Stimulated activated naive CD4-positive, alpha-beta T cell (primary cell): ENCODE measurements at places on chromosomes 2 and 18.

GRCh38 chr18:33923980-33924379 is 300.7 kb downstream of the NOL4 start:
- DNase-seq = no peak

- DNase-seq = no peak
Observed at GRCh38 chr18:3665204-3665603, 215.2 kb downstream of the TGIF1 start.

DNA sequence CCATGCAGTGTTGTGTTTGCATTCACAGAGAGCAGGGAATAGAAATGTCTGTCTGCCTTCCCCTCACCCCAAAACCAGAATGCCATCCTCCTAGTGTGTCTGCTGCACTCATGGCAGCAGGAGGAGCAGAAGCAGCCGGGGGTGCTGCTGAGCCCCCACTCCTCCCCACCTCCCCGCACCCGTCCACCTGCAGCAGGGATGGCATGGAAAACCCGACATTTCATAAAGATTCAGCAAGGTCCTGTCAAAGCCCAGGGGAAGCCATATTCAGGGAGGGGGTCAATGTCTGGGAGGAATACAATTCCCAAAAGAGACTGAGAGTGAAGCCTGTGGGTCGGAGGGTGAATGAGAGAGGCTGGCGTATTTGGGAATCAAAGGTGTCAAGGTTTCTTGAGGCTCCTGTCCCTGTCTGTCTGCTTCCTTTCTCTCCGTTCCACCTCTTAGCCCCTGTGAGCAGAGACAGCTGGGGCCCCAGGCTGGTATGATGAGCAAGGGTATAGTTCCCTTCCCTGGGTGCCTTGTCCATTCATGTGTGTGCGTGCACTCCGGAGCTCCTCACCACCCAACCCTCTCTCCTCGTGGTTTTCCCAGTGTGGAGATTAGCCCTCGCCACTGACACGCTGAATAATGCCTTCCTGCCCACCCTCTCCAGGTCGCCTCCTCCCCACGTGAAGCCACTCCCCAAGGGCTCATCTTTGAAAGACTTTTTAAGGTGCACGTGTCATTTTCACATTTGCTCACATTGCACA is 133.5 kb upstream of the ZNF236 start:
- no peak for DNase-seq

GRCh38 chr18:36514778-36515177 is 217.3 kb downstream of the FHOD3 start:
- no peak for DNase-seq

- no peak for DNase-seq
Observed at GRCh38 chr2:144102386-144102785, 417.5 kb downstream of the ZEB2 start.

DNA sequence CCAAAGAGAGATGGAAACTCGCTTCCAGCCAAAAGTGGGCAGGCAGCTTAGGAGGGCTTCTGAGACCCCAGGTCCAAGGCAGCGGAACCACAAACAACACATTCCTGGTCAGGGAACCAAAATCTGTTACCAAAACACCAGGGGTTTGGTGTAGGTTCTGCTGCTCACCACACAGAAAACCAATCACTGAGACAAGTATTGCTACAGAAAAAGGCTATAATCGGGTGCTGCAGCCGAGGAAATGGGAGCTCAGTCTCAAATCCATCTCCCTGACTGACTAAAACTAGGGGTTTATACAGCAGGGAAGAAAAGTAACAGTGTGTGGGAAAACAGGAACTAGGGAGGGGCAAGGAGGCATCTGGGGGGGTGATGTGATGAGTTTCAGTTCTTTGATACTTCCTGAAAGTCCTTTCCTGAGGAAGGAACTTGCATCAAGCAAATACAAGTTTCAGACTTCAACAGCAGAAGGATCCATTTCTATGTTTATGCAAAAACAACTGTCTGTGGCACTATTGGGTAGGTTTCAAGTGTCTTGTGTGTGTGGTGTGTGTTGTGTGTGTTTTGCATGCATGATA is 108.0 kb downstream of the FAM168B start:
- no peak for DNase-seq

- DNase-seq = no peak
Observed at GRCh38 chr2:70686577-70687460, 81.2 kb downstream of the ADD2 start.

DNA sequence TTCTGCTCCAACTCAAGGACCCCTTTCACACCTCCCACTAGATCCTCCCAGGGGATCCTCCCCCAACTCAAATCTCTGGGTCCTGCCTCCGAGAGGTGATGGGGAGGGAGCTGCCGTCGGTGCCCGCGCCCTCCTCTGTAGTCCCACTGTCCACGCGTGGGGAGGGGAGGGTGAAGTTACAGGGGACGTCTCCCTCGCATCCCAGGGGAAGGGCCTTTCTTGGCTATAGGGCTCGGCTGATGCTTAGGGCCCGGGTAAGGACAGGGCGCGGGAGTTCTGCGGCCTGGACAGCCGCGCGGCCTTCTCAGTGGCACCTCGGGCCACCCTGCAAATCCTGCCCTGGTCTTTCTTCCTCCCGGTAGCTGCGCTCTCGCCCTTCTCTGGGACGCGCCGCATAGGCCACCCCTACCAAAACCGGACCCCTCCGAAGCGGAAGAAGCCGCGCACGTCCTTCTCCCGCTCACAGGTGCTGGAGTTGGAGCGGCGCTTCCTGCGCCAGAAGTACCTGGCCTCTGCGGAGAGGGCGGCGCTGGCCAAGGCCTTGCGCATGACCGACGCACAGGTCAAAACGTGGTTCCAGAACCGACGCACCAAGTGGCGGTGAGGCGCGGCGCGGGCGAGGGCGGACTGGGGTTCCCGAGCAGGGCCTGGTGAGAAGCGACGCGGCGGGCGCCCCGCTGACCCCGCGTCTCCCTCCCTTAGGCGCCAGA is 1.2 kb downstream of the TLX2 start:
- peak; percentile 4 for DNase-seq

GRCh38 chr2:123578016-123578415 is 447.1 kb upstream of the CNTNAP5 start:
- no peak for DNase-seq

GRCh38 chr2:33531549-33532059 is 55.2 kb downstream of the RASGRP3 start:
- DNase-seq = no peak

DNA sequence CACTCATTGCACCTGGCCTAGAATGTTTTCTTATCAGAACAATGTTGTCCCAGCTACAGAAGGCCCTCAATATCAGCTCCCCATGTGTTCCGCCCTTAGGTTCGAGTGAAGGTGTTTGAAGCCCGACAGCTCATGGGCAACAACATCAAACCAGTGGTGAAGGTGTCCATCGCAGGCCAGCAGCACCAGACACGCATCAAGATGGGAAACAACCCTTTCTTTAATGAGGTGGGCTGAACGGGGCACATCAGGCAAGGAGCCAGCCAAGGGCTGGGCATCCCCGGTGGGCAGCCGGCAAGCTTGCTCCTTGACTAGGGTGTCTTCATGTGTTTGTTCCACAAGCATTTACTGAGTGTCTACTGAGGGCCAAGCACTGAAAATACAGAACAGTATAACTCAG is 9.2 kb downstream of the FER1L5 start:
- no peak for DNase-seq

DNA sequence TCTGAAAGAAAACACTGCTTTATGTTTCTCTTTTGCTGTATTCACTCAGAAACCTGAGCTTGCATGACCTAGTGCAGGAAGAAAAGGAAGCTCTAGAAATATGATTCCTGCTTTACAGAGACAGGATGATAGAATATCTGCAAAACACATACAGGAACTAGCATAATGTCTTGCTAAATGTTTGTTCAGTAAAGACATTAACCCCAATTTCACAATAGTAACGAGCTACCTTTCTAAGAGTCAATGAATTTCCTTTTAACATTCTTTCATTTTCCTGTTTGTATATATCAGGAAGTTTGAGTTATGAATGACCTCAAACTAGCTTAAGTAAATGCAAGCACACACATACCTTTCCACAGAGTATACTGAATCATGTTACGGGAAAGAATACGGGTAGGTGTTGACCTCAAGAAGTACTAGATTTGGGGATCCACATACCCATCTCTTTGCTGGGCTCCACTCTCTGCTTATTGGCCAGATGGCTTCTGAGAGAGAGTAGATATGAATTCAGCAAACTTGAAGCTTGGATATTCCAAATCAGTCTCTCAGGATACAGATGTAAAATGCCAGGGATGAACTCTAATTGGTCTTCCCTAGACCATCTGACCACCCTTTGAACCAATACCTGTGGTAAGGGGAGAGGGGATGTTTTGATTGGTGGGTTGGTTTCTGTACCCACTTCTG is 18.2 kb upstream of the ACSL3 start:
- no peak for DNase-seq

DNA sequence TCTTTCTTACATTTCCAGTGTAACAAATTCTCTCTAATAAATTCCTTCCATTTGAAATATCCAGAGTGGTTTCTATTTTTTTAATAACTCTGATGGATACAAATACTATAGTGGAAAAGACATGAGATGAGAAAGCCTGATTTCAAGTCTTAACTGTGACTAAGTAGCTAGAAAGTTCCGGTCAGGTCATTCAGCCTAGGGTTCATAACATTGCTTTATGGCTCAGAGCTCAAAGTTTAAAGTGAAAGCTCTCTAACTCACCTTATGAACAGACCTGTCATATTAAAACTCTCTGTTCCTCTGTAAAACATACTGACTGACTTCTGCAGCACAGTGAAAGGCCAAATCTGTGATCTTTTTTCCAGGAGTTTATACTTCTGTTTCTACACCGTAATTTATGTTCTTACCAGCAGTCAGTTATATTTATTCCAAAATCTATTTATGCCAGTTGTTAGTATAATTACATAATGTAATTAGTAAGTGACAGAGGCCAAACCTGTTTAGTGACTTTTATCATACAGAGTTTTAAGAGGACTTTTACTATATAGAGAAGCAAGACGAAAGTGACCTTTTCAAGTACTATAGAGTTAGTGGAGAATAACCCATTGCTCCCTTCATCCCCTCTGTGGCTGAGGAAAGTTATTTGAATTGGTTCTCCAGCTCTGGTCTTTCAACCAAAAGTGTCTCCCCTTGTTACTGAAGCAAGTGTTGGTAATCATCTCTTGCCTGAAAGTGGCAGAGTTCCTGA is 118.8 kb upstream of the PDE1A start:
- DNase-seq = no peak

GRCh38 chr18:22006458-22006857 is 162.9 kb upstream of the GATA6 start:
- no peak for DNase-seq

GRCh38 chr2:164964700-164965099 is 9.4 kb upstream of the SLC38A11 start:
- DNase-seq = no peak
